ENCODE measurements at places on chromosomes 6 and 20.

DNA sequence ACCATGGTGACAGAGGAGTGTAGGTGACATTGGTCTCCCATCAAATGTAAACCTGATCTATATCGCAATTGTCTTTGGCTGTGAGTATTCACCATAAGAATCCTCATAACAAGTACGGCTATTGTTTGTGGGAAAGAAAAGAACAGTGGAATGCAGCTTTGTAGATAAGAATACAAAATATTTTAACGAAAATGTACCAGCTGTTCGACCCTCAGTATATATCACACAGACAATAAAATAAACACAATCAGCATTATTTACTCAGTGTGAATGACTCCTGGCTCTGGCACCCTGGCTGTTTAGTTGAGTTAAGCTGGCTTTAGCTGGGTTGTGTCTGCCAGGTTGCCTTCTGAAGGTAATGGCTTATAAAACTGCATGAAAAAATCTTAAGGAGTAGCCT lies 43.4 kb downstream of the SNRNP48 start:
- no peak for DNase-seq

DNA sequence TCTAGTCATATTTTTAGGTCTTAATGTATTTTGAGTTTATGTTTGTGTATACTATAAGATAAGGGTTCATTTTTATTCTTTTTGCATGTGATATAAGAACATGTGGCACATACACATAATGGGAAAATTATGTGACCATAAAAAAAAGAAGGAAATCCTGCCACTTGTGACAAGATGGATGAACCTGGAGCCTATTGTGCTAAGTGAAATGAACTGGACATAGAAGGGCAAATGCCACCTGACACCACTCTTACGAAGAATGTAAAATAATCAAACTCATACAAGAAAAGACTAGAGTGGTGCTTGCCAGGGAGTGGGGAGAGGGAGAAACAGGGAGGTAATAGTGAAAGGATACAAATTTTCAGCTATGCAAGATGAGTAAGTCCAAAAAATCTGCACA lies 126.1 kb downstream of the PLEKHG1 start:
- no peak for DNase-seq

- no peak for DNase-seq
These were observed at the start of gene SLC52A3 for GRCh38 chr20:768426-768978. TSS of gene SLC52A3 (minus strand) at chr20:768500. CDS start at chr20:765774, 2,726 bp downstream.

GRCh38 chr6:8642131-8642530 lies 206.8 kb upstream of the SLC35B3 start:
- DNase-seq: no peak

GRCh38 chr20:8587810-8588209 lies 455.7 kb downstream of the PLCB1 start:
- no peak for DNase-seq

GRCh38 chr6:34490390-34491090 lies 24.7 kb downstream of the PACSIN1 start:
- no peak for DNase-seq

GRCh38 chr6:6659600-6660327 lies 71.2 kb downstream of the LY86 start:
- DNase-seq: no peak

- no peak for DNase-seq
These were observed 251.6 kb upstream of the TAB2 start for GRCh38 chr6:149065658-149066556.

- no peak for DNase-seq
These were observed 185.1 kb downstream of the CLIC5 start for GRCh38 chr6:45830441-45831139.

DNA sequence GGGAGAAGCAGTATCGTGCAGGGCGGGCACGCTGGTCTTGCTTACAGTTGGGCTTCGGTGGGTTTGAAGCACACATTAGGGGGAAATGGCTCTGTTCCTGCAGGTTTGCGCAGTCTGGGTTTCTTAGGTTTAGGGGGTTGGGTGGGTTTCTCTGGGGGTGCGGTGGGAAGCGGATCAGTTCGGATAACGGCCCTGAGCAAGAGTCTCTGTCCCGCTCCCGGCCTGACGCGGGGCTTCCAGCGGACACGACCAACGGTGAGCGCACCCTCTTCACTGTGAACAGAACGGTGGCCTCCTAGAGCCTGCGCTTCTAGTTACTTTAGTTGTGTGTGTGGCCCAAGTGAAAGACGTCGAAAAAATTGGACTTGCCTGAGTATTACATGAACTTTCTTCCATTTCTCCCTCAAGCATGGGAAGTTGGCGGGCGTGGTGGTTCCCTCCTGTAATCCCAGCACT lies 635 bp upstream of the ELOVL2 start:
- DNase-seq: no peak

DNA sequence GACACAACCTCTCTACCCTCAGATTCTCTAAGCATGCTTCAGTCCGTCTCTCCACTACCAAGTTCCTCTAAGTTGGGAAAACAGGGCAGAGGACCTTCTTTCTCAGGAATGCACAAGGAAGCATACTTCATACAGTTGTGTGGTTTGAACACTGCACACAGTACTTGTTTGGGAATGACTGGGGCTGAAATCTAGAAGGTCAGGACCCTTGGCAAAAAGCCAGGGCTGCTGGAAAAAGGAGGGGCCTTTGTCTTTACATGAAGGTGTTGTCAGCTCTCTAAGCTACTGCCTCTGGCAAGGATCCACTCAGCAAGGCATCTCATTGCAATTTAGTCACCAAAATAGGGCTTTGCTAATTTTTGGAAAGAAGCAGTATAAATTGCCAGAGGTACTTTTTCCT lies 20.7 kb upstream of the HEY2 start:
- no peak for DNase-seq

DNA sequence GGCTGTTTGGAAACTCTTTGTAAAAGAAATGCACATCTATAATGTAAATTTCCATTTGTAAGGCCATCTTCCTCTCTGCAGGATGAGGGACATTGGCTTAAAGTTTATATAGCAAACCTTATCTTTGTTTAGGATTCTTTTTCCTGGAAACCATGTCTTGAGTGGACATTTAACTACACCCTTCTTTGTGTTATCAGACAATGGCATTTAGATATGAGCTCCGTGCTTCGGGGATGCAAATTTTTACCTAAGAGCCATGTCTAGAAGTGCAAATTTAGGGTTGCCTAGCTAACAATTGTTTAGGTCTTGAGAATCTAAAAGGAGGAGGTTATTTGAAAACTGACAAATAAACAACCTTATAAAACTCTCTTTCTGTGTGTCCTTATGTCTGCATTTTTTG lies 623.8 kb downstream of the MMUT start:
- no peak for DNase-seq

DNA sequence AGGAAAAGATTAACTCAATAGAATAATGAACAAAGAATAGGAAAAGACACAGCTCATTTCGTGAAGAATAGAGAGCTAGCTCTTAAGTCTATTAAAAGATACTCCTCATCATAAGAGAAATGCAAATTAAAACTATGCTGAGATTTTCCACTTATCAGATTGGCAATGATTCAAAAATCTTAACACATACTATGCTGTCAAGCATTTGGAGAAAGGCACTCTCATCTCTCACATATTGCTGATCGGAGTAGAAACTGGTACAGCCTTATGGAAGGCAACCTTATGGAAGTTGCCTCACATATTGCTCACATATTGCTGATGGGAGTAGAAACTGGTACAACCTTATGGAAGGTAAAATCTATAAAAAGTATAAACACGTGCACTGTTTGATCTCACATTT lies 21.4 kb upstream of the PLAGL1 start:
- no peak for DNase-seq

DNA sequence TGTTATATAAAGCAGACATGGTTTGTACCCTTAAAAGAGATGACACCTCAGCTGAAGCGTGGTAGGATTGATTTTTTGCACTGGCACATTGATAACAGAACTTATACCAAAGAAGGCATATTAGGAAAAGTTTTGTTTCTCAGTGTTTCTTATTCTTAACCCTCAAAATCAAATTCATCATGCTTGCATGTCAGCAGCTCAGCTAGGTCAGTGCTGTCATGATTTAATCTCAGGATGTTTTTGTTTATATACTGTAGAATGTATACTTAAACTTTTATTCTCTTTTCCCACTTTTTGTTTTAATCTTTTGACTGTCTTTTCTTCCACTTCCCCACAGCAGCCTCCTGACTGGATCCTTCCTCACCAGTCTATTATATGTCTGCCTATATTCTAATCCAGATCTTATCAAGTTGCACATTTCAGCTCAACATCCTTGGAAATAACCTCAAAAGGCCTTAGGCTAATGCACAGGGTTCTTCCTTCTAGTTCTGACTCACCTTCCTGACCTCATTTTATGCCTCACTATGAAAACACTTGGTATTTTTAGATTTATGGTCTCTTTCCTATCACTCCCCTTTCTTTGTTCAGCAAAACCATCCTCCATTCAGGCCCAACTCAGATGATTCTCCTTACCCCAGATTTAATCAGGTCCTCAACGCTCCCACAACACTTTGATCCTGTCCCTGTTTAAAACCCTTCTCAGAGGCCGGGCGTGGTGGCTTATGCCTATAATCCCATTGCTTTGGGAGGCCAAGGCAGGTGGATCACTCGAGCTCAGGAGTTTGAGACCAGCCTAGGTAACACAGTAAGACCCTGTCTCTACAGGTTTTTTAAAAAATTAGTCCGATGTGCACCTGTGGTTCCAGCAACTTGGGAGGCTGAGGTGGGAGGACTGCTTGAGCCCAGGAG lies 7.2 kb downstream of the HEBP2 start:
- DNase-seq: no peak

DNA sequence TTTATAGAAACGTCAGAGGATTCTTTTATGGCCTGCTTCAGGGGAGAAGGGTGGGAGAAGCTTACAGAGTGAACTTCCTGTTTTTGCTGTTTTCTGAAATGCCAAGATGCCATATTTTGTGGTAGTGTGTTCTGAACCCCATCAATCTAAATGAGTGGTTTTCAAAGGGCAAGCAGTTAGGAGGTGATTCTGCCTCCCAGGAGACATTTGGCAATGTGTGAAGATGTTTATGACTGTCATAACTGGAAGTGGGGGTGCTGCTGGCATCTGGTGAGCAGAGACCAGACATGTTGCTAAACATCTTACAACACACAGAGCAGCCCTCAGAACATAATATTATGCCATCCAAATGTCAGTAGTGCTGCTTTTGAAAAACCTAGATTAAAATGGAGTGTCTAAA lies 6.0 kb upstream of the PRL start:
- DNase-seq: no peak

DNA sequence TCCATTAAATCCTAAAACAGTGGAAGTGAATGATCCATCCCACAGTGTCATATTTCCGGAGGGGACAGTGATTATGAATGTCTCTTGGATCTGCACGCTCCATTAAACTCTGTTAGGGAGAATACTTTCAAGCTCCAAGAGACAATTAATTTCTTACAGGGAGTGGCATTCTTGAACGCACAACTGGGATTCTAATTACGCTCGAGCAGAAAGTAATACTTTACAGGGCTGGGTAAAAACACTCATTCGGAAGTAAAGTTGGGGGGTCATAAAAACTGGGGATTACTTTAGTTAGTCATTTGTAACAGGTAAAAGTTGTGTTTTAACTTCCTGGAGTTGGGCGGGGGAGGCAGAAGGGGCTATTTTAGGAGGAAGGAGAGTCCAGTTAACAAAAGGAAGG lies 151.8 kb downstream of the ZFP64 start:
- DNase-seq: no peak
